ENCODE measurements at places on chromosomes 16 and 17.

- no peak for DNase-seq
These were observed 22.0 kb downstream of the TMEM132E start for GRCh38 chr17:34601416-34601815.

DNA sequence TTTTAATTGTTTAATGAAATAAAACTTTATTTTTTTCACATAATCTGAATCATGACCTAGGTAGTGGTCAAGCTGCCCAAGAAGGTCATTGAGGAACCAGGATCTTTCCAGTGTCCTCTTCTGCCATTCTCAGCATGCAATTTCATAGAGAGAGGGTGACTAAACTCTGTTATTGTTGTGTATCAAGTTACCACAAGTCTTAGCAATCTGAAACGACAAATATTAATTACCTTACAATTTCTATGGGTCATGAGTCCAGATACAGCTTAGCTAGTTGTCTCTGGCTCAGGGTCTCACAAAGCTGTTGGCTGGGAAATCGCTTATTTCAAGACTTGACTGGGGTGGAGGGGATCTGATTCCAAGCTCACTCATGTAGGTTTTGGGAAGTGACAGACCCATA lies 37.6 kb downstream of the FTO start:
- DNase-seq, result no peak

GRCh38 chr16:21167360-21167759 lies 8.9 kb downstream of the LDAF1 start:
- DNase-seq, result no peak

DNA sequence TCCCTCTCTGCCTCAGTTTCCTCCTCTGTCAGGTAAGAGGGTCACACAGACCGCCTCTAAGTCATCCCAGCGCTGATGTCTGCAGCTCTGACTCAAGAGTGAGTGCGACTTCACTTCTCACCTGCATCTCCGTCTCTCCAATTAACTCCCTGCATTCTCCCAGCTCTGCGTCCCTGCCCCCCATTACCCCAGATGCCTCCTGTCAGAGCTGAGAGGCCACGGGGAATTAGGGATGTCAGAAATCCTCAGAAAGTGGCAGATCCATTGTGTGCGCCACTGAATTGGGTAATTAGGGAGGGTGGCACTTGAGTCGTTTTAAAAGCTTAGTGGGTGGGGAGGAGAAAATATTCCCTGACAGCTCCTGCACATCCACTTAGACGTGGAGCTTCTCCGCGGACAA lies 885.4 kb upstream of the EEF2KMT start:
- no peak for DNase-seq

DNA sequence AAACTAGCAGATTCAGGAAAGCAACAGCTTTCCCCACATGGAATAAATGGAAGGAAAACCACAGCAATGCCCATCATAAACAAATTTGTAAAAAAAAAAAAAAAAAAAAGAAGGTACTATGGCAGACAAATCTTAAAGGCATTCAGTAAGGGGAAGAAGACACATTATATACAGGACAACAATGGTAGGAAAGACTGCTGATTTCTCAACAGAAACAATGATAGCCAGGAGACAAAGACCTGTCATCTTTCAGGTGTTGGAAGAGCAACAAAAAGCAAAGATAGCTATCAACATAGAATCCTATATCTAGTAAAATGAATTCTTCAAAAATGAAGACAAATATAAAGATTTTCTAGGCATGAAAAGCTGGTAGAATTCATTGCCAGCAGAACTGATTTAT lies 65.9 kb downstream of the KCNJ2 start:
- DNase-seq, result no peak

DNA sequence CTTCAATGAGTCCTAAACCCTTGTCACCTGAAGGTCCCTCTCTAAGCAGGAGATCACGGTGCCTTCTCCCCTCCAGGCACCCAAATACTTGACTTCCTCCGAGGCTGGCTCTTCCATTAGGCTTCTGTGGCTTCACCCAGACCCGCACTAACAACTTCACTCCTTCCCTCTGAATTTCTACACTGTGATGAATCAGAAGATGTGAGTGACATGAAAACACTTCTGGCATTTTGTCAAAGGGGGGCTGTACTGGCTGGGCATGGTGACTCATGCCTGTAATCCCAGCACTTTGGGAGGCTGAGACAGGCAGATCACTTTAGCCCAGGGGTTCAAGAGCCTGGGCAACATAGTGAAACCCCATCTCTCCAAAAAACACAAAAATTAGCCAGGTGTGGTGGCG lies 72.6 kb upstream of the CNEP1R1 start:
- no peak for DNase-seq

Data from erythroblast (primary cell).